NCI-H1105 treated with DMSO at 0.1 percent for 48 hours (cell line): ENCODE measurements at places on chromosomes 7 and 10.

GRCh38 chr7:128099204-128099671 lies 68.0 kb upstream of the LRRC4 start:
- no peak for DNase-seq

DNA sequence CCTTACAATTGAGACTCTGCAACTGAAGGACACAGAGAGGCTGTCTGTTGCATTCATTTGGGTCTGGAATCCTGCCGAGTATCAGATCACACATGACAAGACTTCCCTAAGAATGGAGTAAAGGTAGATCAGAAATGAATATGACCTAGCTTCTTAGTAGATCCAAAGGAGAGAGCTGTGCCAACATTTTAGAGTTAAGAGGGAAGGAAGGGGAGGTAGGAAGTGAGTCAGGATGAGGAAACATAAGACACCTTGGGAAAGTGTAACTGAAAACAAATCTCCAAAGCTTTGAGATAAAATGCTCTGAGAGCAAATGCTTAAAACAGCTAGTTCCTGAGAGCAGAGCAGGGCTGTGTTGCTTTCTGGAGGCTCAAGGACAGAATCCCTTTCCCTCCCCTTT lies 6.1 kb upstream of the SLC25A13 start:
- no peak for DNase-seq

DNA sequence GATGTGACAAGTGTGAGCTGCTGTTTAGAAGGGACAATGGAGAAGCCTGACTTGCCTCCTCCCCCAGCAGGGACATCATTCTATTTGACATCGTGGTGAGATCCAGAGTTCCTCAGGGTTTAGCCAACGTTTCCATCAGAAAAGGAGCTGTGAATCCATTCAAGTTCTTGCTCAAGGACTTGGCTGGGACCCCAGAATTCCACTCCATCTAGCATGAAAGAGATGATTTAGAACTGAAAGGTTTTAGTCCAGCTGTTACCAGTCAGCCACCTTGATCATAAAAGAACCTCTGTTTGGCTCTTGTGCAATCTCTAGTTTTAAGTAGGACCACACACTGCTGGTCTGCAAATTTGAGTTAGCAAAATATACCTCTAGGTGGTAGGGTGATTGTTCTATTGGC lies 337.6 kb downstream of the FRMD4A start:
- peak; percentile 0 for DNase-seq

GRCh38 chr7:6443372-6443941 lies 4.3 kb downstream of the DAGLB start:
- DNase-seq, result no peak

DNA sequence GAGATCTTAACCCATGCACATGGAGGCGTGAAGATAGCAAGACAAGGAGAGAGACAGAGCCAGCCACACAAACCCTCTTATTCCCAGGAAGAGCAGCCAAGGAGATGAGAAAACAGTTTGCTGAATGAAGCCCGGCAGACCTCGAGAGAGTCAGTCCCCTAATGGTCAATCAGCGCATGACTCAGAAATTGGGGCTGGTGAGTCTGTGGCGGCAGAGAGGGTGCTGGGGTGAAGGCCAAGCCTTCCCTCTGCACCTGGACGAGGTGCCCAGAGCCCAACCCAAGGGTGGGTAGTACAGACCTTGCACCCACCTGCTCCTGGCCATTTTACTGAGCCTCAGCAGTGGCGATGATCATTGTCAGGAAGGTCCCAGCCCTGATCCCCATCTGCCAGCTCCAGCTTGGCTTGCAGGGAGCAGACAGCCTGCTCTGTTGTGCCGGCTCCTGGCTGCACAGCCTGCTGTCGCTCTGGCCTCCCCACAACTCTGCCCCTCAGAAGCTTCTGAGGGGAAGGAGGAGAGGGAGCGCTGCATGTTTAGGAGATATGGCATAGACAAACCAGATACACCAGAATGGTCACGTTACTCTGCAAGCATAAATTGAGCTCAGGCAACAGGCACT lies 256.6 kb downstream of the RPS24 start:
- no peak for DNase-seq

DNA sequence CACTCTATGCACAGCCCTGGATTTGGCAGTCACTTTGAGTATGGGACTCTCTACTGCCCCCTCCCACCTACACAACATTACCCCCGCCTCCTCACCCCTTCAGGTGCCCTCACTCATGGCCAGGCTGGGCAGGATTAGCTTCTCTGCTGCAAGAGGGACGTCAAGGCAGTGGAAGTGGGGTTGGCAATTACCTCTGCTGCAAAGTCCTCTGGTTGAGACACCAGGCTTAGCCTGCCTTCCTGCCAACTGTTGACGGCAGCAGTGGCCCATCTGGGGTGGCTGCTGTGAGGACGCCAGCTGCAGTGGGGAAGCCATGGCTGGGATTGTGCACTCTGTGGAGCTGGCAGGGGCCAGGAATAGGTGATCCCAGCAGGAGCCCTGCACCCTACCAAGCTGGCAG lies 26.7 kb downstream of the SVIL start:
- DNase-seq, result no peak

DNA sequence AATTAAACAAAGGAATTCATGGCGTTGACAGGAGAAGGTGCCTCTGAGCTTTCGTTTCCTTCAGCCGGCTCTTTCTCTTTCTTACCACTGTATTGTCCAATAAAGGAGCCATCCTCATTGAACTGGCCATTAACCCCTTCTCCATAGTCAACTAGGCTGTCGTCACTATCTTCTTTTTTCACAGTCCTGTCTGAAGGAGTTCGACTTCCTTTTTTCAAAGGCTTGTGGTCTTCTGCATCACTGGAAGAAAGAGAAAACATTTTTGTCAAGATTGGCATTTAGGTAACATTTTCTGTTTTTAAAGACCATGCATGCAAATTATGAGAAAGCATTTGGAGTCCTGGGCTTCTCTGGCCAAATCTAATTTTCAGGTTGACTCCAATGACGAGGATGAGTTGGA lies 19.7 kb upstream of the LAMB4 start:
- DNase-seq, result no peak

- DNase-seq, result no peak
These were observed 152.6 kb downstream of the RAPGEF5 start for GRCh38 chr7:22204312-22204711.
